ENCODE measurements at places on chromosomes 3 and 15.
A peak's percentile ranks its signal among the peaks of the same experiment; 100 is the strongest.

GRCh38 chr15:39502611-39503195 is 78.2 kb upstream of the THBS1 start:
- no peak for DNase-seq

DNA sequence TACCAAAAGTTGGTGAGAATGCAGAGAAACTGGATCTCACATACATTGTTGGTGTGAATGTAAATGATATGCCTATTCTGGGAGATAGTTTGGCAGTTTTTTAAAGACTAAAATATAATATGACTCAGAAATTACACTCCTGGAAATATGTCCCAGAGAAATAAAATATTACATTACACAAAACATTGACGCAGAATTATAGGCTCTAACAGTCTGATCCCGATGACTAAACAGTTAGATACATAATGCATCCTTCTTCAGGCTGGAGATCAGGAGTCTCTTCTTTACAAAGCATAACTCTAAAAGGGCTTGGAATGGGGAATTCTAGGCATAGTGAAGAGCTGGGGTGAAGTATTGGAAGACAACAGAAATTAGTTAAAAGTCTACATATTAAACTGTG is 586.2 kb upstream of the NECTIN3 start:
- DNase-seq, result no peak

DNA sequence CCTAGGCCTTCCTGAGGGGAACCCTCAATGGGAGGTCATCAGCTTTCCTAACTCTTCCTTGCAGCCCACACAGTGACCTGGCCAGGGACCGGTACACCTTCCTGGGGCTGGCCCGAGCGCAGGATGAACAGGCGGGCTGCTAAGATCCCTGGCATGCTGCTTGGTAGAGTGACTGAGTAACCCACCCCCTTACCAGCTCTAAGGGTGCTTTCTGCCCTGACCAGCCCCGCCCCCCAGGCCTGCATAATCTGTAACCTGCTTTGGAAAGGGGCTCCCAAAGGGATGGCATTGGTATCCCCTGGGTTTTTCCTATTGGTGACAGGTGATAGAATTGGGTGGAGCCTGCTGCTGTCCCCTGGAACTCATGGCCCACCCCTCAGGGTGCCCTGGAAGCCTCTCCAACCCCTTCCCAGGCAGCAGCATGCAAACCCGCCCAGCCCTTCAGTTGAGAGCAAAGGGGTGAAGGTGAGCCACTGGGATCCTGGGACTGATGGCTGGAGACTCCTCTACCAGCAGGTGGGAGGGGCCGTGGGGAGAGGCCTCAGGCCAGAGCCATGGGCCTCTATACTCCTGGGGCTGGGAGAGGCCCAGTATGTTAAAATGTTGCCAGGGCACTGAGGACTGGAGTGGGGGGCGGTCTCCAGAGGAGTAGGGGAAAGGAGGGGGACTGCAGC is 11.1 kb upstream of the KIF7 start:
- DNase-seq, result no peak

DNA sequence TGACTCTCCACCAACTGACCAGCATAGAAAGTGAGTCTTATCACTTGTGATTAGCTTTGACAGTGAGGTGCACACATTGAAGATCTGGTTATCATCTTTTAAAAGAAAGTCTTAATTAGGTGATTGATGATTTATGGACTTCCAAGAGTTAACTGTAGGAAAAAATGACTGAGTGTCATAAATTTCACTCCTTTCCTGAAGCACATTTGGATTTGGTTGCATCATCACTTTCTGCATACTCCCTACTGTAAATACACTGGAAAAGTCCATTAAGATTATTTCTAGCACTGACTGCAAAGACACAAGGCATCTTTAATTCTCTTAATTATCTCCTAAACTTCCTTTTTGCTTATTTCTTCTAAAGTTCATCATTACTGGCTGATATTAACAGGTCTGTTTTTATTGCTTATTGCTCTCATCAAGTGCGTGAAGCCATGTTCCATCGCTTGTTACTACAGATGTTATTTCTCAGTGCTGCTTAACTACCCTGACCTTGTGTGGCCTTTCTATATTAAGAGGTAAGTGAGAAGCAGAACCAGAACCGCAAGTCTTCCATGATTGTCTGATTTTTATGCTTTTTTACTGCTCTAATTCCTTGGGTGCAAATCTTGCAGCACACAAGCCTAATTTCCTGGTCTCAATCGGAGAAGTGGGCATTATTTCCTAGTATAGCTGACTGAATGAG is 153.2 kb downstream of the MEIS2 start:
- DNase-seq, result no peak

GRCh38 chr15:83283813-83284558 is 478 bp downstream of the BNC1 start:
- DNase-seq, result no peak

DNA sequence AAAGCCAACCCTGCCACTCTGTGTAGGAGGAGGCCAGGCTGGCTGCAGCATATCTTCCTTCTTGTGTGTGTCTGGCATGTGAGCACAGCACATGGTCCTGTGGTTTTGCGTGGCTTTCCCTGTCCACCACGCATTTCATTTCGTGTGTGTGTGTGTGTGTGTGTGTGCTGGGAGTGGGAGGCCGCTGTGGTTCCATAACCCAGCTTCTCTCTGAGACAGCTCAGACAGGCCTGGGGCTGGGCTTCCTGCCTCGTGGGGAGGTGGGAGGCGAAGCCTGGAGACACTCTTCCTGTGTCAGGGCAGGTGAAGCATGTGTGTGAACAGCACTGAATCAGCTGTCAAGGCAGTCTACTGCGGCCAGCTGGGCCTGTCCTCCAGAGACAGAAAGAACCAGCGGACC is 16.0 kb upstream of the MRPS22 start:
- DNase-seq, result no peak

DNA sequence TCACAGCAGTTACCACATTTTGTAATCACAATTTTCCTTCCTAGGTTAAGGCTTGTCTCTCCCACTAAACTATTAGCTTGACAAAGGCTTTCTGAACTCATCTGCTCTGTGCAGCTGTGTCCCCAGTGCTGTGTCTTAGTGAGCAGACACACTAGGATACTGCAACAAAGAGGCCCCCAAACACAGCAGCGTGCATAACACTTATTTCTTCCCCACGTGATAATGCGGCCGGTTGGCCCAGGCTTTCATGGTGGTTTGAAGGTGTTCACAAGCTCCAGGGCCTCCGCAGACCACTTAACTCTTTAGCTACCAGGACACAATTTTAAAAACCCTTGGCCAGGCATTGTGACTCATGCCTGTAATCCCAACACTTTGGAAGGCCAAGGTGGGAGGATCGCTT is 2.2 kb upstream of the HDAC11 start:
- peak; percentile 81 for DNase-seq

GRCh38 chr3:158908187-158908734 is 106.4 kb downstream of the MFSD1 start:
- DNase-seq, result no peak
